ENCODE measurements at places on chromosomes 1 and 21. TPM values are rescaled to one million over a fixed set of nuclear protein-coding genes. Genes with fewer than 3 reads are reported as not detected.
A peak's percentile ranks its signal among the peaks of the same experiment; 100 is the strongest.

Gene CLCA1
- total RNA-seq, result not detected

GRCh38 chr1:91846639-91847013, 39.3 kb downstream of the TGFBR3 start:
- H3K27me3 ChIP-seq, result no peaks in the 10 kb centered on the region
- H3K27ac ChIP-seq, result no peak overlapping the region
- H3K36me3 ChIP-seq, result no peaks in the 10 kb centered on the region
- peaks cover 11% of the 10 kb centered on the region for H3K4me1 ChIP-seq

GRCh38 chr1:160066829-160067745, 2.9 kb downstream of the KCNJ10 start:
- H3K4me3 ChIP-seq, result no peak overlapping the region
- peaks cover 19% of the 10 kb centered on the region for H3K27me3 ChIP-seq
- peaks cover 16% of the 10 kb centered on the region for H3K4me1 ChIP-seq

Gene NCAM2
- not detected for total RNA-seq

DNA sequence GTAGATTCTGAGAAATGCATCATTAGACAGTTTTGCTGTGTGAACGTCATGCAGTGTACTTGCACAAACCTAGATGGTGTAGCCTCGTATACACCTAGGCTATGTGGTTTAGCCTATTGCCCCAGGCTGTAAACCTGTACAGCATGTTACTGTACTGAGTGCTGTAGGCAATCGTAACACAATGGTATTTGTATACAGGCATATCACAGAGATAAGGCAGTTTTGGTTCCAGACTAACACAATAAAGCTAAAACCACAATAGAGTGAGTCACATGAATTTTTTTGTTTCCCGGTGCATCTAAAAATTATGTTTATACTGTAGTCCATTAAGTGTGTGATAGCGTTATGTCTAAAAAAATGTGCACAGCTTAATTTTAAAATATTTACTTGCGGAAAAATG, 6.9 kb downstream of the IL10RB start:
- H3K36me3 ChIP-seq, result peaks cover 55% of the 10 kb centered on the region
- no peak for DNase-seq
- no peak overlapping the region for H3K4me3 ChIP-seq
- H3K27ac ChIP-seq, result no peak overlapping the region
- H3K27me3 ChIP-seq, result no peaks in the 10 kb centered on the region

Gene MMEL1
- total RNA-seq, result 1.8 TPM

GRCh38 chr1:67162954-67163353, 3.3 kb upstream of the IL23R start:
- peak overlapping the region; percentile 83 for H3K27ac ChIP-seq
- H3K4me3 ChIP-seq, result no peak overlapping the region
- DNase-seq, result peak; percentile 79
- peaks cover 39% of the 10 kb centered on the region for H3K4me1 ChIP-seq
- H3K36me3 ChIP-seq, result no peaks in the 10 kb centered on the region

Gene TNFRSF8
- 1.5 TPM for total RNA-seq

DNA sequence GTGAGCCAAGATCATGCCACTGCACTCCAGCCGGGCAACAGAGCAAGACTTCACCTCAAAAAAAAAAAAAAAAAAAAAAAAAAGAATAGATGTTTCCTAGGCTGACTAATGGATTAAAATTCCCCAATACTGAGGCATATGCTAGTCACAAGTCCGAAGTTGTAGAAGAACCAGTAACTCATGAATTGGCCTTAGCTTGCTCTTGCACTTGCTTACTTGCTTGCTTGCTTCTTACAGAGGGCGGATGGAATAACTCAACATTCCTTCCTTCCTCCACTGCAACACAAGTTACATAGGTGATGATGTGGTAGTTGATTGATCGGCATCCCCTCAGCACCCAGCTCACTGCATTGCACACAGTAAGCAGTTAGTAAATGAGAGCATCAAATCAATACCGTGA, 2.8 kb upstream of the TARS2 start:
- peaks cover 18% of the 10 kb centered on the region for H3K4me1 ChIP-seq
- no peak overlapping the region for H3K27ac ChIP-seq
- H3K4me3 ChIP-seq, result no peak overlapping the region
- no peak for DNase-seq
- H3K36me3 ChIP-seq, result peaks cover 9% of the 10 kb centered on the region
- no peaks in the 10 kb centered on the region for H3K27me3 ChIP-seq

DNA sequence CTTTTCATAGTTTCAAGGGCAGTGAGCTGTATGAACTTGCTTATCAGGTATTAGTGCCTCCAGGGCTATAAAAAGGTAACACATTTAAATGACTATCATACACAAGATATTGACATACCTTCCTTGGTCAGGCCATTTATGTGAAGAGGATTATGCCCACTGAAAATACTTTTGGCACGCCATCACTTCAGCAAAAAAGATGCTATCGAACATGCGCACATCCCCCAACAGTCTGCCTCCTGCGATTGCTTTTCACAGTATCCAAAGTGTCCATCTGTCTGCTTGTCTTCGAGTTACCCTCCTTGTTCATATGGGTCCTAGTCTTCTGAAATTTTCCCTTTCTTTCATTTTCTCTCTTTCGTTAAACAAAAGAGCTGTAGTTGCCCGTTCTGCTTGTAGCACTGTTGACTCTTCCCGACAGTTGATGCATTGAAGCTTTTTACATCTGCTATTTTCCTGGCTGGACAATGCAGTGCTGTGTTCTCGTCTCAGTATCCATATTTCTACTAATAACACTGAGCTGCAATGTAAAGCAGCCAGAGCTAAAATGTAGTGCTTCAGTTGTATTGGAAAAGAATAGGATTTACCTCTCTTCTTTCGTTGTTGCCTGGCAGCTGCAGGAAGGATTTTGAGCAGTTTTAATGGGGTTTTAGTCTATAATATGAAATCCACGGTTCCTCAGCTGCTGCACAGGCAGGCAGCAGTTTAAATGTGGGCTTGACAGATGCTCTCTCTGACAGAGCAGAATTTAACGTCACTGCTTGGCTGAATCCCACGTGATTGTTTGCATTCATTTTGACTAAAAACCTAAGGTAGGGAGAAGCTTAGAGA, at the start of gene B3GALT2:
Gene B3GALT2, minus strand, starts transcription at position 713 of the 831 bp plus-strand sequence. CDS start 5,051 bp downstream, outside the sequence.
- peak within 1 kb of the TSS; percentile 41 for H3K4me3 ChIP-seq
- DNase-seq, result peak; percentile 21
- H3K36me3 ChIP-seq, result peaks cover 2% of the 10 kb centered on the region
